CD8-positive, alpha-beta memory T cell (primary cell): ENCODE measurements at places on chromosomes 12 and 14.

GRCh38 chr12:81347404-81347803 is 269.5 kb downstream of the ACSS3 start:
- no peak for DNase-seq

DNA sequence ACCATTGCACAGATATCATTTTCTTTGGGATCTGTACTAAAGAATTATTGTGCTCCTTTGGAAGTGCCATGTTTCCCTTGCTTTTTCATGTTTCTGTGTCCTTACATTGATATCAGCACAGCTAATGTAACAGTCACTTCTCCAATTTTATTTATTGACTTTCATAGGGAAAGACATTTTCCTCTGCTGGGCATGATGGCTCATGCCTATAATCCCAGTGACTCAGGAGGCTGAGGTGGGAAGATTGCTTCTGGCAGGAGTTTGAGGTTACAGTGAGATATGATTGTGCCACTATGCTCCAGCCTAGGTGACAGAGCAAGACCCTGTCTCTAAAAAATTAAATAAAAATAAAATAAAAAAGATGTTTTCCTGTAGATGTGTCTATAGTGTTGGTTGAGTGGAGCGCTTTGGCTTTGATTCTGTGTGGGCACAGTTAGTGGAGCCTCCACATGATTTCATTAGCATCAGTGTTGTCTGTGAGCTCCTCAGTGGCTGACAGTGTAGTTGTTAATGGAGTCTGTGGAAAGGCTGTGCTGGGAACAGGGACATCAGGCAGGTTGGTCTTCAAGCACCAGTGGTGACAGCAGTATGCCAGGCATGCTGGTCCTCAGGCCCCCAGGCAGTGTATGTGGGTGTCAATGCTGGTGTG is 7.4 kb downstream of the OAS2 start:
- no peak for DNase-seq

GRCh38 chr12:116160231-116160630 is 117.3 kb downstream of the MED13L start:
- no peak for DNase-seq

DNA sequence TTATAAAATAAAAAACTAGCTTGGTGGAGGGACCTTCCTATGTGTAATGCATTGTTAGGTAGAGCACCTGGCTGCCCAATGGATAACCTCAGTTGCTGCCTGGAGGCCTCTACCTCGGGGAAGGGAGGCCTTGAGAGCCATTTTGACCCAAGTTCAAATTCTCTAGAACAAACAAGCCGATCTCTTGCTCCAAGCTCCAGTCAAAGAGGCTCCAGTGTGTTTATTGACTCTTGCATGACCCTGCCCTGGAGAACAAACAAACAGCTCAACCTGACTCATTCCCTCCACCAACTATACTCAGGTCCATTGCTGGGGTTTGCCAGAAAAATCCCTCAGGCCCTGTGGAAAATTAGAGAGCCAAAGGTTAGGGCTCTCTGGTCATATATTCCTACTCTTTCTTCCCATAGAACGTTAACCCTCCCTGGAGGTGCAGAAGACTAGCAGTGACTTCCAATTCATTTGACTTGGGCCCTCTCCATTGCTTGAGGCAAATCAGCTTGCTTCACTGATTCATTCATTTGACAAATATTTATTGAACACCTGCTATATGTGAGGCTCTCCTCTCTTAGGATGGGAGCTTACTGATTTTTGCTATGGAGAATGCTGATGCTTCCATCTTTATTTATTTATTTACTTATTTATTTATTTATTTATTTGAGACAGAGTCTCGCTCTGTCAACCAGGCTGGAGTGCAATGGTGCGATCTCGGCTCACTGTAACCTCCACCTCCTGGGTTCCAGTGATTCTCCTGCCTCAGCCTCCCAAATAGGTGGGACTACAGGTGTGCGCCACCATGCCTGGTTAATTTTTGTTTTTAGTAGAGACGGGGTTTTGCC is 73.7 kb upstream of the CISTR start:
- DNase-seq = no peak

DNA sequence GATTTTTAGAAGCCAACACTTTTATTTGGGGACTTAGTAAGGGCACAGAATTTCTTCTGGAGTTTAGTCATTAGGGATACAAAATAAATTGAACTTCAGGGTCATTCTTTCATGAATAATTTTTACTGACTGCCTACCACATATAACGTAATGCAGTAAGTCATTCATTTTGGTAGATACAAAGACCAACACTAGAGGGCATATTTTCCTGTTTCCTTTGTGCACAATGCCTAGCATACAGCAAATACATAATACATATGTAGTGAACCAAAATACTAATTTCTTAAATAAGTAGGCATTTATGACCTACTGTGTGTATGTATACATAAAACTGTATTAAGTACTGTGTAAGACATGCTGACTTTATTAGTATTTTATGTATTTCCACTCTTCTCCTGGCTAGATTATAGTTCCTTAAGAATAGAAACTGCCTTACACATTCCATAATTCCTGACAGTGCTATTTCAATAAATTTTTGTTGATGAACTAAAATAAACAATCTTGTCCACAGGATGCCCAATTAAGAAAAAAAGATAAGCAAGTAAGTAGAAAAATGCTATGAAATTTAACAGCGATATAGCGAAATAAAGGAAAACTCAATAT is 47.9 kb downstream of the PPP1R12A start:
- no peak for DNase-seq

- DNase-seq = no peak
Observed at GRCh38 chr14:95480887-95481226, 35.6 kb downstream of the SYNE3 start.
